Lower lobe of right lung (tissue), 2 donors: ENCODE measurements at places on chromosomes 16 and 17.

DNA sequence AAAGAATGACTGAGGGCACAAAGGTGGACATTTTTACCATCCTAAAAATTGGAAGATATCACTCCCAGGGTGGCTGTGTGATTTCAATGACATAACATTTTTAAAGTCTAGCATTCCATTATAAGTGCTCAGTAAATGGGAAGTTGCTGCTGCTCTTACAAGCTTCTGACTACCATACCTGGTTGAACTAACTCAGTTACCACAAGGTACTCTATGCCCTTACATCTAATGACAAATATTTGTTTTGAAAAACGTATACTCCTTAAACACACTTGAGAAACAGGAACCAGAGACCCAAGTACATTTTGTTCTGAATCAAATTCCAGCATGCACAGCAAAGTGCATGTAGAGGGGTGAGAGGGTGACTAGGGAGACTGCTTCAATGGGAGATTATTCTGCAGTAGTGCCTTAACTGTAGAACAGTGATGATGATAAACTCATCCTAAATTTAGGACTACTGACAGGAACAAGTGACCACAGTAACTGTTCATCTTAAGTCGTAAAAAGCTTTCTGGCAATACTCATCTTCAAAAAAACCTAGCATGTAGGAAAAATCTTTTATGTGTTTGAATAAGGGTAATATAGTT lies 83.5 kb downstream of the KANSL1 start:
- H3K4me3 ChIP-seq, result no peak overlapping the region
- DNase-seq, result no peak

DNA sequence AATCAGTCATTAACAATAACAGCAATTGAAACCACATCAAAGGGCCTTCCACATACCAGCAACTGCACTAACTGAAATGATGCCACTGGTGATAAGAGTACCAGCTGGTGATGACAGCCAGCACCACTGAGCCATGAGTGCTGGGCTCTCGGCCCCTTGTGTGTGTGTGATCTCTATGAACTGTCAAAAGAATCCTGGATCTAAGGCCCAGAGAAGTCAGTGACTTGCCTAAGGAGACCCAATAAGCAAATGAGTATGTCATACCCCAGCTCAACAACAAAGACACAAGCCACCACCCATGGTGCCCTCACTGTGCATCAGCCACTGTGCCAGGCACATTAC lies 220.9 kb downstream of the ZNF423 start:
- H3K27me3 ChIP-seq, result no peaks in the 10 kb centered on the region
- H3K27ac ChIP-seq, result no peak overlapping the region
- peaks cover 11% of the 10 kb centered on the region for H3K36me3 ChIP-seq
- peaks cover 13% of the 10 kb centered on the region for H3K4me1 ChIP-seq
- DNase-seq, result no peak

- no peak overlapping the region for H3K4me3 ChIP-seq
- H3K36me3 ChIP-seq, result no peaks in the 10 kb centered on the region
- DNase-seq, result no peak
- H3K27me3 ChIP-seq, result no peaks in the 10 kb centered on the region
- H3K27ac ChIP-seq, result no peak overlapping the region
Observed at GRCh38 chr16:29254676-29255495, 151.6 kb downstream of the NPIPB11 start.

DNA sequence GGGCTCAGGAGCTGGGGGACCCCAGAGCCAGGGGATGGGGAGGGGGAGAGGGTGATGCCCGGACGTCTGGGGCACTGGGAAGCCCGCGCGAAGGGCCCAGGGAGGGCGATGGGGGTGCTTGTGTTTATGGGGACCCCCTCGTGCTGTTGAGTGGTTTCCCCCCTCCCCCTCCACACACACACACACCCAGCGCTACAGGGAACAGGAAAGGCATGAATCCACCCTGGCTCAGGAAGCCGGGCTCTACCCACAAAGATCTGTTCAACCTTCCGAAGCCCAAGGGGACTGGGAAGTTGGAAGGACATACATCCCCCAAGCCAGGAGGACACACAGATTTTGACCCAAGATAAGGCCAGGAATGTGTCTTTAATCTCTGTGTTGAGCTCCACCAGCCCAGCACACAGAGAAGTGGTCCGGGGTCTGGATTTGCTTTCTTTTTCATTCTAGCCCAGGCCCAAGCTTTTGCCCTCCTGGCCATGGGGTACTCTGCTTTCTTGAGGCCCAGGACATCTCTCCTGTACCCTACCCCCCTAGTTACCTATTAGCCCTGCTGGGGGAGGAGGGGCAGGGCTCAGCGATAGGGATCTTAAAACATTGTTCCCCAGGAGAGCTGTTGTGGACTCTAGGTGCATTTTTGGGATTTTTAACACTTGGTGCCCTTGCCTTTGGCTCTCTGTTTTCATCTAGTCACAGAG lies 1.2 kb downstream of the UBALD2 start:
- peaks cover 78% of the 10 kb centered on the region for H3K4me1 ChIP-seq
- peak overlapping the region; percentile 93 for H3K27ac ChIP-seq
- peaks cover 23% of the 10 kb centered on the region for H3K36me3 ChIP-seq
- no peak for DNase-seq

DNA sequence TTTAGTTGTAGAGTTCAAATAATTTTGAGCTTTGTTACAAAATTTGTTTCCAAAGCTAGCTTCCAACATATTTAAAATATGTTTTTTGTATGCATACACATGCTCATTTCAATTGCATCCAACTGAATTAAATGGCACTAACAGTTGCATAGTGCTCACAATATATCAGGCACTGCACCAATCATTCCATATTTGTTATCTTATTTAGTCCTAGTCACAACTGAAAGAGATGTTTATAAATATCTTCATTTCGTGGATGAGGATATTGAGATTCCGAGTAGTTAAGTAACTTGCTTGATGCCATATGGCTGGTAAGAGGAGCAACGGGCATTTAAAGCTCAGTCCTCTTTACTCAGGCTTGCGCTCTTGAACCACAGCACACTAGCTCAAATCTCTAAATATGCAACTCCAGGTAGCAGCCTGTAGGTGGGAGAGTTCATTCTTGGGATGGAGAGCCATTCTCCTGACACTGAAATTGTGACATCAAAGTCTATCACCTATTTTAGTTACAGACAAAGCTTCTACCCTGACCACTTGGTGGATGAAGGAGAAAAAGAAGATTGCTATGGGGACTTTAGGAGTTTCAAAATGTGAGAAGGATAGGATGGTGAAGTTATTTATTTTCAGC lies 118.0 kb upstream of the CA10 start:
- no peak overlapping the region for H3K4me3 ChIP-seq
- H3K27ac ChIP-seq, result no peak overlapping the region
- DNase-seq, result no peak
- H3K27me3 ChIP-seq, result peaks cover 2% of the 10 kb centered on the region
